GM19239 (cell line): ENCODE measurements at places on chromosomes 4 and X.

DNA sequence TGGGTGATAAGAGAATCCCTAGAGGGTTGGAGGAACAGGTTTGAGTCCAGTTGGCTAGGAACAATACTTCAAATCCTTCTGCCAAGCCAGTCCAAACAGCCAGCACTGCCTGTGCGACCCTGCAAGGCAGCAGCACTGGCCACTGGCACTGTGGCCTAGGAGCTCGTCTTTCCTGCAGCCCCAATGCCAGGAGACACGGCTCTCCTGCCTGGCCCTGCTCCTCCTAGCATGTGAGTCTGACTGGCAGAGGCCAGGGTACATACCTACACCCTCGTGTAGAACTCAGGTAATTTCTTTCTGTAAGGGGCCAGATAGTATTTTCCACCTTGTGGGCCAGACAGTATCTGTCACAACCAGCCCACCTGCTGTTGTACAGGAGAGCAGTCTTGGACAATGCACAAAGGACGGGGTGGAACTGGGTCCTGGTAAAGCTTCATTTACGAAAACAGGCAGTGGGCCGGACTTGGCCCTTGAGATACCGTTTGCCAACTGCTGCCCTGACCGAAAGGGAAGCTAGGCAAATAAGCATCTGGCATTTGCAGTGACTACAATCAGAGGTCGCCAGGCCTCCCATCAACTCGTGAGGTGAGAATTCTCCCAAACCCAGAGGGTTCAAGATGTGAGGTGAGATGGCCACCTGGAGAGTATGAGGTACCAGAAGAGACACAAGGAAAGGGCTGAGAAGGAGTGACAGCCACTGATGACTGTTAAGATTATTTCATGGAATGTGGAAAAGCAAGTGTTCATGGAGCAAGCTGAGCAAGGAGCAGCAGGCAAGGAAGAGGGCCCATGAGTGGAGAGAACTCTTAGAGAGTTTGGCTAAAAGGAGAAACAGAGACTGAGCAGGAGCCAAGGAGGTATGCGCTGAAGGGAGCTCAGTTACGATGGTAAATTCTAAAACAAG lies 29.8 kb upstream of the IRAK1 start:
- no peak for DNase-seq

GRCh38 chr4:184282895-184283654 lies 65.4 kb upstream of the ENPP6 start:
- no peak for DNase-seq

- DNase-seq, result no peak
Measured at GRCh38 chr4:149933883-149934282, 118.2 kb upstream of the IQCM start.

- no peak for DNase-seq
Measured at GRCh38 chrX:96682516-96682915, 2.1 kb upstream of the DIAPH2 start.

DNA sequence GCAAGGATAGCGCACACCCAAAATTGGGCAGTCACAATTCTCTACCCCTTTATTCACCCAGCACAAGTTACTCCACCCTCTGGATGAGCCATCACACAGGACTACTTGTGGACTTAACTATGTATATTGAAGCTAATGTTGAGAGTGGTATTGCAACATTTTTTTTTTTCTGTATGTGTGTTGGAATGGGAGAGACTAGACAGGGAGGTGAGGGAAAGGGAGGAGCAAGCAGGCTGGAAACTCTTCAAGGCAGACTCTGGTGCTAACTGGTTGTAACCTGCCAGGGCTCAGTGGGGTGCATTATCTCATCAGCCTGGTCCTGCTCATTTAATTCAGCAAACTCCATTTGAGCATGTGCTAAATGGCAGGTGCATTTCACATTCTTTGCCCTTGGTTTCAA lies 18.4 kb upstream of the CWH43 start:
- DNase-seq, result no peak

DNA sequence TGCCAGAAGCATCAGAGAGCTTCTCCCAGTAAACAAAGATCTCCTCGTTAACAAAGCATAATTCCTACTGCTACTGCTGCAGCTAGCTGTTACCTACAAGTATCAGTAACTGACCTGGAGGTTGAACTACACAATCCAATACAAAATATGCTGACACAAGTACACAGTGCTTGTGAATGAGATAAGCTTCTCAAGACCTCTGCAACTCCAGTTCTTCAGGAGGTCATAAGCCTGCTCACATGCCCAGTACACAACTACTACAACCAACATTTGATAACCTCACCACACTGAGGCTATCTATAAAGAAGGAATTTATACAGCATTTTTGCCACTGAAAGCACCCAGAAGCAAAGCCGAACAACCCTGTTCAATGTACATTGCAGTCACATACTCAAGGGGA lies 66.7 kb upstream of the SMARCAD1 start:
- no peak for DNase-seq

DNA sequence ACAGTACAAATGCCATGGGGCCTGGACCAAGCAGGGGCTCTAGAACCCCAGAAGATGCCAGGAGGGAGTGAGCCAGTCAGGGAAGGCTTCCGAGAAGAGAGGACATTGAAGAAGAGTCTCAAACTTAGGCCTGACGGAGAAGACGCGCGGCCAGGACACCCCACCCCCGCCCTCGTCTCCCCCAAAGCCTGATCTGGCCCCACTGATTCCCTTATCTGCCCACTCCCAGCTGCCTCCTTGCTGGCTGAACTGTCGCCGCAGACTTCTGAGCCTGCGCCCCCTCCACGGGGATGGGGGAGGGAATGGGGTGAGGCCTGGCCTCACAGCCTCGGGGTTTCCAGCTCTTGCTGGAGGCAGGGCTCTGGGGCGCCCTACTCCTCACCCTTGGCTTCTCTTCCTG lies 3.6 kb upstream of the GATA1 start:
- DNase-seq, result no peak
